ENCODE measurements at places on chromosomes 12 and 14.

DNA sequence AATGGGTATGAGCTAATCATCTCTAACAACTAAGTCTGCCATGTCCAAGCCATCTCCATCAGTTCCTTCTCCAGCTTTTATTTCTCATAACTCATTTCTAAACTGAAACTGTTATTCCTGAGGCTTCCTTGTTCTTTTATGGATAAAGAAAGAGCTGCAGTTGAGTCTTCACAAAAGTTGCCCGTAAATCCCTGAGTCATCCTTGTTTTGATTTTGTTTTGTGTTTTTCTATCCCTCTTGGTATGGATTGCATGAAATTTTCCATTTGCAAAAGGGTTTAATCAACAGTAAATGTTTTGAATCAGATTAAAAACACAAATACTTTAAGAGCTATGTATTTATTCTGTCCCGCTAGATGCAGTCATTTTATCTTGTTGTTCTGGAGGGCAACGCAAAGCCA, 290.6 kb downstream of the EGLN3 start:
- no peak for DNase-seq

- no peak for DNase-seq
Measured at GRCh38 chr12:28974166-28974565, 174.9 kb upstream of the FAR2 start.

GRCh38 chr12:129532707-129533499, 370.9 kb downstream of the TMEM132D start:
- DNase-seq = no peak

- no peak for DNase-seq
Measured at GRCh38 chr12:19382111-19382526, 57.2 kb upstream of the AEBP2 start.

DNA sequence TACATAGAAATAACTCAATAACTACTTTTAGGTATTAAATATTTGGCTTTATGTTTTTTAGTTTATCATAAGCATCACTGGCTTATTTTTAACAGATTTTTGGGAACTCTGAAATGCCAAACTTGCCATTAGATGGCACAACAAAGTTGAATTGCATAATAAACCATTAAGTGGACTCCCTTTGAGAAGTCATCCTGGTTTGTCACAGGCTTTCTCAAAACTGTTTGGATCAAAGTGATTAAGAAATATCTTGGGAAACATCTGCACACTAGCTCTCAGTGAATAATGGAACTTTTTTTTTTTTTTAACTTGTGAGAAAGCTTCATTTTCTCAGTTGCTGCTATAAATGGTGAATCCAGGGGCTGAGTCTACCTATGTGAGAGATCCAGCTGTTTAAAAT, 4.3 kb downstream of the SLC16A7 start:
- no peak for DNase-seq

GRCh38 chr12:65632131-65632855, 192.0 kb upstream of the HMGA2 start:
- peak; percentile 29 for DNase-seq

GRCh38 chr12:49909826-49910225, 6.1 kb upstream of the FAIM2 start:
- DNase-seq = peak; percentile 25

- DNase-seq = peak; percentile 16
Measured at GRCh38 chr12:17528394-17528793, 561.6 kb downstream of the RERGL start.

GRCh38 chr14:59925797-59926196, 5.9 kb downstream of the LRRC9 start:
- DNase-seq = no peak

DNA sequence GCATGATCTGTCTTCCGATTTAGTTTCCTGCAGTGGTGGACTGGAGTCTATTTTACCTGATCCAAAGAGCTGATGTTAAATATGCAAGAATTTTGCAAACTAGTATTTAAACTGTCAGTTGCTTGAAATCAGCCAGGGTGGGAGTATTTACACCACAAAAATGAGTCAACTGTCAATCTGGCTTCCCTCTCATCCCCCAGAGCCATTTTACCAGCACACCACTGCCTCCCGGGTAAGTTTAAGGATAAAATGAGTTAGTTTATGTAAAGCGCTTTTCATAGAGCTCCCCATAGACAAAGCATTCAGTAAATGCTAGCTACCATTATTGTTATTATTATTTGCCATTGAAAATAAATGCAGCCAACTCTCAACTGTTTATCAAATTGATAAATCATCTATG, 106.3 kb upstream of the FRMD6 start:
- DNase-seq = no peak

Data from KBM-7 (cell line).